HFFc6 (cell line): ENCODE measurements at places on chromosomes 12 and 14. TPM values are rescaled to one million over a fixed set of nuclear protein-coding genes. Genes with fewer than 3 reads are reported as not detected.

Gene TRHDE
- total RNA-seq: 58.6 to 106 TPM (median 63.4 TPM) in 3 replicates

Gene KRT85
- total RNA-seq: not detected in 3 replicates

Gene ZBTB42
- total RNA-seq: 1.5 to 1.7 TPM (median 1.6 TPM) in 3 replicates

Gene PAPLN
- total RNA-seq: 1.7 to 2.3 TPM (median 2.1 TPM) in 3 replicates

Gene VWF
- total RNA-seq: 0.05 to 0.21 TPM (median 0.07 TPM) in 3 replicates

Gene SYT10
- total RNA-seq: not detected in 3 replicates

Gene TMEM119
- 11.9 to 20.9 TPM (median 19.9 TPM) in 3 replicates for total RNA-seq

Gene APOF
- not detected in 3 replicates for total RNA-seq

Gene TSHR
- total RNA-seq: not detected in 3 replicates
